ENCODE measurements at places on chromosomes 12 and 14.

GRCh38 chr12:51970904-51971646 is 19.6 kb downstream of the ACVR1B start:
- no peak for DNase-seq

DNA sequence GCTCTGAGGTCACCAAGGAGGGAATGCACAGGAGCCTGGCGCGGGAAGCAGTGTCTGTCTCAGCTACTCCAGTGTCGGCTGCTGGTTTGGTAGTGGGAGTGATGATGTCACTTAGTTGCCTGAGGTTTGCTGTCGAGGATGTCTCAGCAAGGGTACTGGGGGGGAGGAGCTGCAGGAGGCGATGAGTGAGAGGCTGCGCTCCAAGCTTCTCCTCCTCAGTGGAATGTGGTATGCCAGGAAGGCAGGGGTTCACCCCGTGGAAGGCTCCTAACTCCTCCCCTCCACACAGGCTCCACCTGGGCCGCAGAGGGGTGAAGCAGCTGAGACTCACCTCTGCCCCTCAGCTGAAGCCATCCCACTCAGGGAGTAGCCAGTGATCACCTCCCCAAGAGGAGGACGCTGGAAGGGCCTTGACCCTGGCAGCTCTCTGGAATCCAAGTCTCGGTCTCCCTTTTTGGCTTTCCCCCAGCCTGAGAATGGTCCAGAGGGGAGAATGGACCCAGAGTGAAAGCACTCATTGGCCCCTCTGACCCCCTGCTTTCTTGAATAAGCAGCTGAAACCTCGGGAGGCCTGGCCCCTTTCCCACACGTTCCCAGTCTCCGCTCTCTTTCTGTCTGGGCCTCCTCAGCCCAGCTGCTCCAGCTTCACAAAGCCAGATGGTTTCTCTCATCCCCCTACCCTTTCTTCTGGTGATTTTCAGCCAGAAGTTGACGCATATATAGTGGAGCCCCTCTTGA is 178.9 kb upstream of the FKBP4 start:
- DNase-seq: no peak

DNA sequence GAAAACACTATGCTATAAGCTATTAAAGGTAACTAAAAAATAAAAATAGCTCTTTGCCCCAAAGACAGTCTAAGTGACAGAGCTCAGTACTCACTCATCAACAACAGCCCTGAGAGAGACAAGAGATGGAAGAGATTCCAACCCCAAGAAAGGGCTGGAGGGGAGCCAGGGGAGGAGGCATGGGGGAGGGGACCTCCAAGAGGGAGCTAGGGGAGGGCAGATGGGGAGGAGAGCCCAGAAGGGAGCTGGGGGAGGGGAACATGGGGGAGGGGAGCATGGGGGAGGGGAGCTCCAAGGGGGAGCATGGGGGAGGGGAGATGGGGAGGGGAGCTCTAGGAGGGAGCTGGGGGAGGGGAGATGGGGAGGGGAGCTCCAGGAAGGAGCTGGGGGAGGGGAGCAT is 7.7 kb downstream of the SSH1 start:
- DNase-seq: no peak

DNA sequence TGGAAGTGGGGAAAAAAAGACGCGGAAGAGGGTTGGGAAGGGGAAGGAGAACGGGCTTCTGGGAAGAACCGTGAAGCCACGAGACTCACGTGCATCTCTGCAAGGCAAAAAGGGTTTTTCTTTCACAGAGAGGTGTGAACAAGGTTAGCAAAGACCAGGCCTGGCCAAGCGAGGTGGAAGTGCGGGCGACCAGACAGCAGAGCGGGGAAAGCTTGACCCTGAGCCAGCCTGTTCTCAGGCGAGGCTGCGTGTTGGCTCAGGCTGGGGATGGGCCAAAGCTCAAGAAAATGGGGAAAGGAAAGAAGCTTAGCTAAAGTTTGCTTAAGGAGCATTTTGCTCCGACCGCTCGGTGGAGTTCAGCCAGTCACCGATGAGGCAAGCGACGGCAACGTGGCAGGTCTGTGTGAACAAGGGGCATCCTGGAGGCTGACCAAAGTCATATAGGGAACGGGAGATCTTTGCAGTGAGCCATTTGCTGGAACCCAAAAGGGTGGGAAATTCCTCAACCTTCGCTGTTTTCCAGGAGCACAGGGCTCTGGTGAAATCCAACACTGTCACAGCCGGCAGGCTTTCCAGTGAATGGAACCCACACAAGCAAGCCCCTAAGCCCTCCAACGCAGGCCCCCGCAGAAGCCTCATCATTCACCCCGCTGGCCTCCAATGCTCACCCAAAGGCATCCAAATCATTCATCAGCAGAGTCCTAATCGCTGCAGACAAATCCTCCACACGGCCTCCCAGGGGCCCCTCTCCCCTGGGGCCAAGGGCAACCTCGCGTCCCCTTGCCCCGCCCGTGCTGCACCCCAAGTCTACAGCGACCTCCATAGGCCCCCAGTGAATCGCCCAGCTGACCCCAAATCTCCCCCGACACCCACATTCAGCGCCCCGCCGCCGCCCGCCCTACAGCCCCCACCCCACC is 754 bp downstream of the ZNF605 start:
- DNase-seq: peak; percentile 3

DNA sequence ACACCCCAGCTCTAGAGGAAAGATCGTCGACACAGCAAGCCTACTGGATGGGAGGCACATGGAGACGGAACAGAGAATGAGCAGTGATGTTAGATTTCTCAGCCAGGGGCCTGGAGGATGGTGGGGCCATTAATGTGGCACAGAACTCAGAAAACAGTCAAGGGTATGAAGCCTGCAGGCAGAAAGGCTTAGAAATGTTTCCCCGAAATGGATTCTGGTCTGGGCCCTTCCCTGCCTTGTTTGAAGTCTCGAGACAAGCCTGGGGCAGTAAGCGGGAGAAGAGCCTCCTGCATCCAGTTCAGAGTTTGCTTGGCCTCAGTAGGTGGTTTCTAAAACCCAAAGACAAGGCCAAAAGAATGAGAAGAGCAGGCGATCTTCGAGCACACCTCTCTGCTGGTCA is 158.4 kb downstream of the NTF3 start:
- no peak for DNase-seq

GRCh38 chr12:76680940-76681339 is 83.0 kb upstream of the ZDHHC17 start:
- DNase-seq: no peak

DNA sequence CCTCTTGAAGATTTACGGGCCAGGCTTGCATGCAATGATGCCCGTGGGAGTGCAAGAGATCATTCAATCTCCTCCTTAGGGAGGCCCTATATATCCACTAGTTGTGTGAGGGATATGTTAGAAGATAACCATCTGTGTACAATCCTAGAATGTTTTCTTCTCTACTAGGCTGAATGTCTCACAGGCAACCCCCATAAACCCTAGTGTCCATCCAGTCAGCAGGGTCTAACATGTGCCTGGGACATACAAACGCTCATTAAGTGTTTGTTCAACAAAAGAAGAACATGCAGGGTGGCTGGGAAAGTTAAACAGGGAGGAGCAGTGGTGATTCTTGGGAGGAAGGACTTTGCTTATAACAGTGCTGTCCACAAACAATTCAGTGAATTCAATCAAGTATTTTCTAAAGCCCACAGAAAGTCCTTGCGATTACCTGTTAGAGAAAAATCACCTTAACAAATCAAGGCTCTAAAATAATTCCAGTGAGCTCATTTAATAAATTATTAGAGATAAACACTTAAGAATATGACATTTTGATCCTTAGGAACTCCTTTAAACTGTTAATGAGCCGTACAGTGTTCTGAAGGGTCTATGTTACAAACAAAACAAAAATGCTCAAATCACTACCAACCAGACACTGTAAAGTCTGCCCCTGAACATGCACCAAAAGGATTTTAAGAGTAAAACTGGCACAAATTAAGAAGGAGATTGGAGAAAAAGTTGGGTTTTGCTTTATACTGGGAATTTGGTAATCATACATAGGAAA is 96.6 kb upstream of the FERMT2 start:
- no peak for DNase-seq

DNA sequence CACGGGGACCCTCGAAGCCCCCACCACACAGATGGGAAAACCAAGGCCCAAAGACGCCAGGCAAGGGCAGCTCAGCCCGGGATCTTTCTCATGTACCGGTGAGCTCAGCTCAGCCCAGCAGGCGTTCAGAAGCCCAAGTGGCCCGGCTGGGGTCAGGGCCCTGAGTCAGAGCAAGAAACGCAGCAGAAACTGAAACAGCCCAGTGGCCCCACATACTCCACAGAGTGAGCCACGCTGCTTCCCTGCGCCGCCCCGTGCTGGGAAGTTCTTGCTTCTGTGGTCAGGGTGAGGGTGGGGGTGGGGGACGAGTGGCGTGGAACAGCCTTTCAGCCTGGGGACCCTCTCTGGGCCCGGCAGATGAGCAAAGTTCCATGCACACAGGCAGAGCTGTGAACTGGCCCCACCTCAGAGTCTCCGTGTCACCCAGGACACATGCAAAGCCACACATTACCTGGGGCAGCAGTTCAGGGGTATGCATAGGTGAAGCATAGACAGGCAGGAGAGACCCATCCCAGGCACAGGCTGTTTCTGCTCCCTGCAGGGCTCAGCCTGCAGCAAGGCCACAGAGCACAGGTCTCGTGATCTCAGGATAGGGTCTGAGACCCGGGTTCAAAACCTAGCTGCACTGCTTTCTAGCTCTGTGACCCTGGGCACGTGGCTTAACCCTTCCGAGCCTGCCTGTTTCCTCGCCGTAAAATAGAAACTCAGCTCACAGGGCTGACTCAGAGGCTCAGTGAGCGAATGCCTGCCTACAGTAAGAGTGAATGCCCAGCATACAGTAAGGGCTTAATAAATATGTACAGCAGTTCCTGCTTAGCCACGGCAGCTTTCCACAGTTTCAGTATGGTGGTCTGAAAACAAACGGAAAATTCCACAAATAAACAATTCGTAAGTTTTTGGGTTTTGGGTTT is 21.6 kb downstream of the NCOR2 start:
- no peak for DNase-seq

- DNase-seq: no peak
Observed at GRCh38 chr14:44791730-44792129, 170.0 kb downstream of the KLHL28 start.

DNA sequence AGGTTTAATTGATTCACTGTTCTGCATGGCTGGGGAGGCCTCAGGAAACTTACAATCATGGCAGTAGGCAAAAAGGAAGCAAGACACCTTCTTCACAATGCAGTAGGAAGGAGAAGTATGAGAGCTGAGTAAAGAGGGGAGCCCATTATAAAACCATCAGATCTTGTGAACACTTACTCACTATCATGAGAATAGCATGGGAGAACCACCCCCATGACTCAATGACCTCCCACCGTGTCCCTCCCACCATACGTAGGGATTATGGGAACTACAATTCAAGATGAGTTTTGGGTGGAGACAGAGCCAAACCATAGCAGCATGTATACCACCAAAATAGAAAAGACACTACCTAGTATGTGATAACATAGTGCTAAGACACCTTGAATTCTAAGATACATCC is 2.9 kb upstream of the HMGA2 start:
- DNase-seq: no peak

- DNase-seq: no peak
Observed at GRCh38 chr12:3313675-3314663, 177.0 kb upstream of the PRMT8 start.
